ENCODE measurements at places on chromosomes 1 and 21.

GRCh38 chr1:225963735-225964530 lies 22.9 kb upstream of the LEFTY2 start:
- no peak for DNase-seq

DNA sequence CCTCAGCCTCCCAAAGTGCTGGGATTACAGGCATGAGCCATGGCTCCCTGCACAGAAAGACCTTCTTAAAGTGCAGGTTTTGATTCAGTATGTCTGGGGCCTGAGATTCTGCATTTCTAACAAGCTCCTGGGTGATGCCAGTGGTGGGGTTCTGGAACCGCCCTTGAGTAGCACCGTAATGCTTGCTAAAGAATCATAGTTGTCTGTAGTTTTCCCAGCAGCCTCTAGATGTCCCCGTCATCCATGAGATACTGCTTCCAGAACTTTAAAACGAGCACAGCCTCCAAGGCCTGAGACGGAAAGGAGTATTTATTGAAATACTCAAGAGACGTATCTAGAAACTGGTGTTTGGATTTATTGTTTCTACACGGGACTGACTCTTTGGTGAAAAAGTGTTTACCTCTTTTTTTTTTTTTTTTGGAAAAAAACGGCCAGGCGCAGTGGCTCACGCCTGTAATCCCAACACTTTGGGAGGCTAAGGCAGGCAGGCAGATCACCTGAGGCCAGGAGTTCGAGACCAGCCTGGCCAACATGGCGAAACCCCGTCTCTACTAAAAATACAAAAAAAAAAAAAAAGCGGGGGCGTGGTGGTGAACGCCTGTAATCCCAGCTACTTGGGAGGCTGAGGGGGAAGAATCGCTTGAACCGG lies 2.6 kb upstream of the TOR3A start:
- DNase-seq: peak; percentile 89

- peak; percentile 81 for DNase-seq
These were observed 62.2 kb upstream of the ATP1B1 start for GRCh38 chr1:169044296-169044695.

GRCh38 chr21:42593007-42593814 lies 60.2 kb upstream of the PDE9A start:
- DNase-seq: peak; percentile 66

DNA sequence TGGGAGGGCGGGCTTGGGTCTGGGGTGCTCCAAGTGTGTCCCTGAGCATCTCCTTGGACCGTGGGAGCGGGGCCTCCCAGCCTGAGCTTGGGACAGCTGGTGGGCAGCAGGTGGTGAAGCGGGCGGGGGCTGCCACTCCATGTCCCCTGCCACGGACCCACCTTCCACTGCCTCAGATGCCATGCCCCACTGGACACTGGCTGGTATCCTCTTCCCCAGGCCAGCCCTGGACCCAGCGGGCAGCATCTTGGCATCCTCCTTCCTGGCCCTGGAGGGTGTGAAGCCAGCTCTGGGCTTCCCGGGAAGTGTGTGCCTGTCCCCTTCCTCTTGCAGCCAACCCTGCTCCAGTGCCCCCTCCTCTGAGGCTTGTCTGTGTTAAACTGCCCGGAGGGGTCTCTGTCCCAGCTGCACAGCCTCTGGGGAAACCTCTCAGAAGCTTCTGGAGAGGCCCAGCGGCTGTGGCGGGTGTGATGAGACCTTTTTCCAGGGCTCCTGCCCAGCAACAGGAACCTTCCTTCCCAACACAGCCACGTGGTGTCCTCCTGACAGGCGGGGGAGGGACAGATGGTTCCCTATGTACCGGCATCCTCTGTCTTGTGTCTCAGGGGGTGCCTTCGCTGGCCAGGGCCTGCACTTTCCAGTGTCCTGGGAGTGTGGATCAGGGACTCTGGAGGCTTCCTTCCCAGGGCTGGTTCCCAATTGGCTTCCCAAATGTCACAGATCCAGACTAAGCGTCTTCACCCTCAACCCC lies 81.6 kb upstream of the DISP3 start:
- no peak for DNase-seq

- no peak for DNase-seq
These were observed 56.9 kb downstream of the RUNX1 start for GRCh38 chr21:34992180-34992579.

DNA sequence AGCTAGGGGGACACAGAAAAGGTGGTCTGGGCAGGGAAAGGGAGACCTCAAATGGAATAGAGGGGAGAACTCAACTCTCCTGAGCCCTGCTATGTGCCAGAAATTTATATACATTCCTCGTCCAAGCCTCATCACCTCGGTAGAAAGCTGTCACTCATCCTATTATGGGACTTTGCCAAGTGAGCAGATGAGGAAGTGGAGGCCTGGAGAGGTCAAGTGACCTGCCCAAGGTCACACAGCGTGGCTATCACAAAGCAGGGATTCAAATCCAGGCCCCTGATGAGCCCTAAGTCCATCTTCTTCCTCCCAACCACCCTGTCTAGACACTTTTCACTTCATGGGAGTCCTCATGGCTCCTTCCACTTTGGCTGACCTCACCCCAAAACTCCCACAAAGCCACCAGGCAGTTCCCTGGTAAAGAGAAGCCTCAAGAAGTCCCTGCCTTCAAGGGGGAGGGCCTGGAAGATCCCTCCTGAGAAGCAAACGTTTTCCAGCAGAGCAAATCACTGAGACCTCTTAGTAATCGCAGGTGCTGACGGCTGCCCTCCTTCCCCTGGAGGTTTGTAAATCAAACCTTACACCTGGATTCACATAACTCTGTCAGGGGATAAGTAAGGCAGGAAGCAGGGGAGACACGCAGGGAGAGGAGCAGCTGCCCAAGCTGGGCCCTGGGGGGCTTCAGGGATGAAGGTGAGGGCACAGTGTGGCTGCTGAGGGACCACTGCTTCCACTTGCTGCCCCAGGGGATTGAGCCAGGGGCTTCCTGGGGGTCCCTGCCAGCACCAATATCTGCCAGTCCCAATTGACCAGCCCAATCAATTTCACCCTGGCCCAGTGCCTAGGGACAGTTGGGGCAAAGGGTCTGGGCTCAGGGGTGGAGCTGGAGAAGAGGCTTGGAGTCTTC lies 351.2 kb downstream of the MATN1 start:
- no peak for DNase-seq

DNA sequence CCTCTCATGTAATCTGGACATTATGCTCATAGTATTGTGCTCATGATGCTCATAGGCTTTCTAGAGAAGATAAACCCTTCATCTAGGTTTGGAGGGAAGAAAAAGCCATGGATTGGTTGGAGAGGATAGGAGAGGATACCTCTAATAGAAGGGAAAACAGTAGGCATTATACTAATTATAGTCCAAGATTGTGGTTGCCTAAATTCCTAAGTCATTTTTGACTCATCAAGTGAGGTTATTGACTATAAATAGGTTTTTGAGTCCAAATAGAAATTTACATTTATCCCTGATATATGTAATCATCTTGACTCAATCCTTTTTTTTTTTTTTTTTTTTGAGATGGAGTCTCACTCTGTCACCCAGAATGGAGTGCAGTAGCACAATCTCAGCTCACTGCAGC lies 5.0 kb downstream of the SYT11 start:
- no peak for DNase-seq

GRCh38 chr1:14631421-14631820 lies 32.9 kb downstream of the KAZN start:
- no peak for DNase-seq

- no peak for DNase-seq
These were observed 8.4 kb downstream of the EXTL1 start for GRCh38 chr1:26029864-26030481.

DNA sequence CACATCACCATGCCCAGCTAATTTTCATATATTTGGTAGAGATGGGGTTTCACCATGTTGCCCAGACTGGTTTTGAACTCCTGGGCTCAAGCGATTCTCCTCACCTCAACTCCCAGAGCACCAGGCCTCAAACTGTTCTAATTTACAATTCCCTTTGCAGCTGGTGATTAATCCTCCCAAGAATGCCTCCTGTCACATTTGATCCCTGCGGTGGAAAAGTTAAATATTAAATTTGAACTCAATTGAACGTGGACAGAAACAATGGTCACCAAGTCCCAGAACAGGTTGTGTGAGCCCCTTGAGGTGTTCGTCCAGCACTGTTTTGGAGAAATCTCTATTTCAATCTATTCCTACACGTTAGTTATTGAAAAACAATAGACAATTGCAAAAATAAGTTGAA lies 2.0 kb upstream of the ANKRD35 start:
- no peak for DNase-seq

- DNase-seq: no peak
These were observed 3.1 kb downstream of the KRTAP10-8 start for GRCh38 chr21:44614961-44615391.

DNA sequence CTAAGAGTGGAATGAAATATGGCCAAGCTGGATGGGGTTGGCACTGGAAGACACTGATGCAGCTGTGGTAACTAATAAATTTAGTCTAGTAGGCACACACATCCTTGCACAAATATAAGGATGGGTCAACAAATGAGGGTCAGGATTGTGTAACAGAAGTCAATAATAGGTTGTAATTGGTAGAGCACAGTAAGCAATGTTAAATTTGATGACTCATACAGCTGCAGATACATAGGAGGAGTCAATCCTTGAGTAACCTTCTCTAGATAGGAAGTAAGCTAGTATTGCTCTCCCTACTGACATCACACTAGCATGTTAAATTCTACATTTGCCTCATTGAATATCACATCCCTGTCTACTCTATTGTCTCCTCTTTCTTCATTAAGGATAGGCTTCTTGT lies 332.1 kb downstream of the PTPRC start:
- DNase-seq: no peak
